ENCODE measurements at places on chromosomes 2 and 18.
A peak's percentile ranks its signal among the peaks of the same experiment; 100 is the strongest.

- DNase-seq = no peak
These were observed 173.8 kb upstream of the SALL3 start for GRCh38 chr18:78805840-78806239.

DNA sequence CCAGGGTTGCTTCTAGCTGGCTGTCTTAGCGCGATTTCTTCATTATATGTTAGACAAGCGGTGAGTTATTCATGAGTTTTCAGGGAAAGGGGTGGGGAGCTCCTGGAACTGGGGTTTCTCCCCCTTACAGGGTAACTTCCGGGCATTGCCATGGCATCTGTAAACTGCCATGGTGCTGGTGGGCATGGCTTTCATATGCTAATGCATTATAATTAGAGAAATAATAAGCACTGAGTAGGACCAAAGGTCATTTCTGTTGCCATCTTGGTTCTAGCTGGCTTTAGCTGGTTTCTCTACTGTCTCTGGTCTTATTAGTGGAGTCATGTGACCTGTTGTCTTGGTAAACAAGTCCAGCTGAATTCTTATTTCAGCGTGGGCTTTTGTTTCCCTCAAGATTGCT lies 5.5 kb upstream of the SNTG2 start:
- no peak for DNase-seq

- peak; percentile 59 for DNase-seq
These were observed 423.8 kb upstream of the MEX3C start for GRCh38 chr18:51621113-51621863.

- DNase-seq = no peak
These were observed 8.1 kb downstream of the AOX1 start for GRCh38 chr2:200593905-200594304.

DNA sequence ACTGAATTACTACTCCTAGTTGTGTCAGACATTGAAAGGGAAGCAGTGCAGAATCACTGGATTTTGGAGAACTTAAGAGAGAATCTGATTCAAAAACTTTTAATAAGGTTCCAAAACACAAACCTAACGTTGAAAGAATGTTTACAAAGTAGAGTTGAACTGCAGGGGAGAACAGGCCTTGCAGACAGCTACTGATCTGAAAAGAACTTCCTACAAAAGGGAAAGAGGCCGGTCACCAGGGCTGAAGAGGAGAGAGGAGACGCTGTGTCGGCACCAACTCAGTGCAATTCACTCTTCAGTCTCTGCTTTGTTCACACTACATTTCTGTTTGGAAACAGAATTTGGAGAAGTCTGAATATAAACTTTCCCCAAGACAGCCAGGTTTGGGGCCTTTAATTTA lies 124.0 kb downstream of the GAREM1 start:
- DNase-seq = no peak

GRCh38 chr2:60853531-60853930 lies 27.8 kb upstream of the REL start:
- DNase-seq = no peak

GRCh38 chr2:148555622-148556294 lies 88.8 kb upstream of the EPC2 start:
- DNase-seq = no peak

DNA sequence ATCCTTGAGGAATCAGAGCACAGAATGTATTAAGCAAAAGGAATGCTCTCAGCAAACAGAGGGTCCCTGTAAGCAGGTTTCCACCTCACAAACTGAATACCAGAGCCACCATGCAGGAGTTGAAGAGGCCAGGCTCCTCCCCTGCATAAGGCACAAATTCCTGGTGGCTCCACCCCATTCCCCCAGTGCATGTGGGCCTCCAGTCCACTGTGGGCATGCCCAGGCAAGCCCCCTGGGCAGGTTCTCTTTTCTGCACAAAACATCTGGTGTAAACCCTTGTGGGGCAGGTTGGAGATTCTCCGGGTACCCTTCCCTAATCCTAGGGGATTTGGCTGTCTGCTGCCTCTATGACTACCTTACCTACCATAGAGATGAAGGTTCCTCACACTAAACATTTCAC lies 166.5 kb downstream of the PTPRM start:
- no peak for DNase-seq

DNA sequence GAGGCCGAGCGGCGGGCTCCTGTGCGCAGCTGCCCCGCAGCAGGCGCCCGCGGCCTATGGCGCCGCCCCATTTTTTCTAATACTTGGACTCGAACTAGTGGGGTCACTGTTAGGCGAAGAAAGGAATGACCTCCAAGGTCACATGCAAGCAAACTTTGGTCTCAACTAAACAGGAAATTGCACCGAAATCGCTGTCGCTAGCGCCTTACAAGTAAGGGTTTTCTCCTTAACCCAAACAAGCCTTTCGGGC lies 339 bp downstream of the ACAA2 start:
- peak; percentile 21 for DNase-seq

DNA sequence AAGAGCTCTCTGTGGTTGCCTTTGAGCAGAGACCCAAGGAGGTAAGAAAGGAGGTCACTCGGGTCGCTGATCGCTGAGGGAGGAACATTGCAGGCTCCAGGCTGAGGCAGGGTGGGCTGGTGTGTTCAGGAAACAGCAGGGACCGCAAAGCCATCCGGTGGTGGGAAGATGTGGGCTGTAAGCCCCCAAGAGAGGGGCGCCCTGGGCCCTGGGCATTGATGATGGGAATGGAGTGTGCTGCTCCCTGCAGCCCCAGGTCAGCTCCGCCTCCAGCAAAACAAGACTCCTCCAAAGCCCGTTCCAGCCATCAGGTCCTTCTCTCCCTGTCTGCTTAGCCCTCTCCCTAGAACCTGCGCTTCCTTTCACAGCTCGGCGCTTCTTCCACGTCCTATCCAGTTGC lies 229.7 kb downstream of the KLHL29 start:
- DNase-seq = no peak

- peak; percentile 9 for DNase-seq
These were observed 23.3 kb upstream of the MC5R start for GRCh38 chr18:13800505-13801259.

- DNase-seq = no peak
These were observed 113.0 kb downstream of the DYSF start for GRCh38 chr2:71566372-71566771.

- no peak for DNase-seq
These were observed 825.4 kb downstream of the DCDC2C start for GRCh38 chr2:4528773-4529172.

GRCh38 chr2:169329688-169330554 lies 32.4 kb downstream of the LRP2 start:
- DNase-seq = peak; percentile 32

DNA sequence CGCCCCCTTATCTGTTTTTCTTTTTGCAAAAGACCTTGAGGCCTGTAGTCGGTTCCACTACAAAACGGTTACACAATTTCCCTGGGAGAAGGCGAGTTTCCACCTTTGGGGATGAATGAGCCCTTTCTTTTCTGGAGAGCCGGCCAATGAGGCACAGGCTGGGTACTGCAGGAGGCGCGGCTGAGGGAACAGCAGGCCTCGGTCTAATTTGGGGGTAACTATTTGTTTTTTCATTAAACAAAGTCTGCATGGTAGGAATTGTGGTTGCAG lies 129.2 kb downstream of the MYCN start:
- no peak for DNase-seq

DNA sequence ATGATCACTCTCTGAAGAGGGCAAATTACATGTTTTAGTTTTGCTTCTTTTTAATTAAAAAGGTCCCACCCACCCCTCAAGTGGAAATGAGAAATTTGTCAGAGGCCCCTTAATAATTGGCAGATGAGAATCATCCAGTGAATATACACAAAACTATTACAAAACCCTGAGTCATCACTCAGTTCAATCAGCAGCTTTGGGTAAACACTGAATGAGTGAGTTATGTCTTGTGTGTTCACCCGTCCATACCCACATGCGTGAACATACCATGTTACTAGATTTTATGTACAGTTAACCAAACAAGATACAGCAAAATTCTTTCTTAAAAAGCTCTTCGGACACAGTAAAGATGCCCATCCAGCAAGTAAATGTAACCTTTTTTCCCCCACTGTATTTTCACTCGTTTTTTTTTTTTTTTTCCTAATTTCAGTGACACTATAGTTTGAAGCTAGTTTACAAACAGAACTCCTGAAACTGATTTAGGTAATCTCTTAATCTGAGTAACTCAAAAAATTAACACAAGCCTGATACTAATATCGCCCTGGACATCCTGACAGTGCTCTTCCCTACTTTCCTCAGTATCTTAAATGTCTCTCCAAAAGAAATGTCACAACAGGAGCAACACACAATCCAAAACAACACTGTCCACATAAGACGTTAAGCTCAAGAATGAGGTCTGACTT lies 1.4 kb downstream of the PSME4 start:
- DNase-seq = peak; percentile 44

DNA sequence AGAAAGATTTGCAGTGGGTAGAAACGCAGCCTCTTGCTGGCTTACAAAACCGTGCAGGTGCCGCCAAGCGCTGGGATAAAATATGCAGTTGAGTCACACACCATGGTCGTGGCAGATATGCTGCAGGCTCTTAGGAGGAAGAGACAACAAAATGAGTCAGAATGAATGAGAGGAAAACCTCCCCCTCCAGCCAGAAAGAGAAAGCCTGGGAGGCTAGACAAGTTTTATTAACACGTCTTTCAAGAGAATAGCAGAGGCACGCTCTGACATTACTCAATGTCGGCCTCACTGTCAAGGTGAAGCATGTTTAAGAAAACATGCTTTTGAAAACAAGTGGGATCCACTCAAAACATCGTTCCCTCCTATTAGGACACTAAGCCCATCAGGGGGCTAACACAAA lies 37.1 kb upstream of the ZCCHC2 start:
- no peak for DNase-seq

GRCh38 chr2:20781656-20782265 lies 41.1 kb downstream of the LDAH start:
- DNase-seq = peak; percentile 41

DNA sequence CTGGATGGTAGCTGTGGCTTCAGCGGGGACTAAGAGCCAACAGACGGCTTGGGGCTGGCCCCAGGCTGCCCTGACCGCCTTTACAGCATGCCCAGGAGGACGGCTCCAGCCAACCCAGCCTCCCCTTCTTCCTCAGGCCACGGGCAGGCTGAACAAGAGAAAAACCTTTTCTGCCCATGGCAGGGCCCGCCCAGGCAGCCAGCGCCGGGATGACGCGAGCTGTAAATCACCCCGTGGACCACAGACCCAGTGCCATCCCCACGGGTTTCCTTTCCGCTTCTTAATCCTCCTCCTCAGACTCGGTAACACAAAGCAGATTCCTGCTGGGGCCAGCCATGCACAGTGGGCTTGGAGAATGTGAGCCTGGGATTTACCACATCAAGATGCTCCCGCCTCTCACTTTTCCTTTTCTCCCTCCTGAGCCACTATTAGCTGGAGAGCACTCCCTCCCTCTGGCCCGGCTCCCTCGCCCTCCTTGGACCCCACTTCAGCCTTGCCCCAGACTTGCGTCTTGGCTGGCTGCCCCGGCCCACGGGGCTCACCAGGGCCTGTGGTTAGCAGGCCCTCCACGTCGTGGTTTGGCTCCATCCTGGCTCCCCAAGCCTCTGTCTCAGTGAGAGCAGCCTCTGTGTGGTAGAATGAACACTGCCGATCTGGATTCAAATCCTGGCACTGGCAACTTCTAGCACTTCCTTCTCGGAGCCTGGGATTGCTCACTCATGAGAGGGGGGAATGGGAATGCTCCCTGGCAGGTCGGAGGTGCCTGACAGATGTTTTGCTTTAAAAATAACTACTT lies 31.4 kb downstream of the ATOH8 start:
- DNase-seq = no peak

GRCh38 chr2:189512879-189513278 lies 67.7 kb downstream of the SLC40A1 start:
- no peak for DNase-seq

DNA sequence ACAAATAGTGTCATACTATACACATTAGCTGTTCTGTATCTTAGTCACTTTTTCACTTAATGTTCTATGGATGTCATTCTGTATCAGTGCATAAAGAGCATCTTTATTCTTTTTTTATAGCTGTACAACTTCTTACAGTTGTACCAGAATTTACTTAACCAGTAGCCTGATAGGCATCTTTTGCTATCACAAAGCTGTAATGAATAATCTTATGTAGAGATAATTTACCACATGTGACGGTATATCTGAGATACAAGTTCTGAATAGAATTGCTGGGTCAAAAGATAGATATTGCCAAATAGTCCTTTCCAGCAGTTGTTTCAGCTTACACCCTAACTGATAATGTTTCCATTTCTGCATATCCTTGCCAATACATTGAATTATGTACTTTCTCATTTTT lies 70.0 kb downstream of the PTRHD1 start:
- no peak for DNase-seq

GRCh38 chr2:74708883-74709282 lies 54.8 kb downstream of the SEMA4F start:
- no peak for DNase-seq

DNA sequence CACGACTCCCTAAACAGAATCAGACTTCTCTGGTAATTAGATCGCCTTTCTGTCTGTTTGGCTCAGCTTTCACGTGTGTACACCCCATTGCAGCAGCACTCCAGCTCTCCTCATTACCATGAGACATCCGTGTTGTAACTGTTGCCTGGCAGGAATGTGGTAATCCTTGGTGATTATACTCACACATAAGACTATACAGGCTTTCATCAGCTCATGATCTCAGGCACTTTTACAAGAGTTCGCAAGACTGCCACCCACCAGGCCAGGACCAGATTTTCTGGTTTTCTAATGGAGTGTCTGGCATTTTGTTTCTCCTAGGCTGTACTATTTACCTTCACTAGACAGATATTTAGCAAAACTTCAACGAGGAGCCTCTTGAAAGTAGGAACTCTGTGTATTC lies 50.2 kb downstream of the ACVR1 start:
- no peak for DNase-seq

DNA sequence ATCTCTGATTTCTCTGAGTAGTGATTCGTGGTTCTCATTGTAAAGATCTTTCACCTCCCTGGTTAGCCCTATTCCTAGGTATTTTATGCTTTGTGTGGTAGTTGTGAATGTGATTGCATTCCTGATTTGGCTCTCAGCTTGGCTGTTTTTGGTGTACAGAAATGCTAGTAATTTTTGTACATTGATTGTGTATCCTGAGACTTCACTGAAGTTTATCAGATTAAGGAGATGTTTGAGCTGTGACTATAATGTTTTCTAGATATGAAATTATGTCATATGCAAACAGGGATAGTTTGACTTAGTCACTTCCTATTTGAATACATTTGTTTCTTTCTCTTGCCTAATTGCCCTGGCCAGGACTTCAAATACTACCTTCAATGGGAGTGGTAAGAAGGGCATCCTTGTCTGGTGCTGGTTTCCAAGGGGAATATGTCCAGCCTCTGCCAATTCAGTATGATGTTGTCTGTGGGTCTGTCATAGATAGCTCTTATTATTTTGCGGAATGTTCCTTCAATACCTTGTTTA lies 251.9 kb upstream of the ZNF804A start:
- DNase-seq = no peak

DNA sequence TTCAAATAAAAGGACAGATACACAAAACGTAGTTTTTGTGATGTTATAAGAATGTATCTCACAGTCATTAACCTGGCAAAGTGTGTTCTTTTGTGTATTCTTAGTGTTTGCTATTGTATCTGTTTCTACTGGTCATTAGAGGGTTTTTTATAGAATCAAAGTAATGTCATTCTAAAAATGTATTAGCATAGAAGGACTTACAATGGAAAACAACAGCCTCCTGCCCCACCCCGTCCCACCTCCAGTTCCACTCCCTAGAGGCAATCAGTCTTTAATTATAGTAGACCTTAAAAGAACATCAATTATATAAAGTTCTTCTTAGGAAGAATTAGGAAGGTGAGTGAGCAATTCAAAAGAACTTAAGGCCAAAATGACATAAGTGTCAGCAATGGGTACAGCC lies 13.8 kb downstream of the DNAJC27 start:
- DNase-seq = no peak
